Astrocyte of the hippocampus (primary cell): ENCODE measurements at places on chromosomes 2 and 18.

DNA sequence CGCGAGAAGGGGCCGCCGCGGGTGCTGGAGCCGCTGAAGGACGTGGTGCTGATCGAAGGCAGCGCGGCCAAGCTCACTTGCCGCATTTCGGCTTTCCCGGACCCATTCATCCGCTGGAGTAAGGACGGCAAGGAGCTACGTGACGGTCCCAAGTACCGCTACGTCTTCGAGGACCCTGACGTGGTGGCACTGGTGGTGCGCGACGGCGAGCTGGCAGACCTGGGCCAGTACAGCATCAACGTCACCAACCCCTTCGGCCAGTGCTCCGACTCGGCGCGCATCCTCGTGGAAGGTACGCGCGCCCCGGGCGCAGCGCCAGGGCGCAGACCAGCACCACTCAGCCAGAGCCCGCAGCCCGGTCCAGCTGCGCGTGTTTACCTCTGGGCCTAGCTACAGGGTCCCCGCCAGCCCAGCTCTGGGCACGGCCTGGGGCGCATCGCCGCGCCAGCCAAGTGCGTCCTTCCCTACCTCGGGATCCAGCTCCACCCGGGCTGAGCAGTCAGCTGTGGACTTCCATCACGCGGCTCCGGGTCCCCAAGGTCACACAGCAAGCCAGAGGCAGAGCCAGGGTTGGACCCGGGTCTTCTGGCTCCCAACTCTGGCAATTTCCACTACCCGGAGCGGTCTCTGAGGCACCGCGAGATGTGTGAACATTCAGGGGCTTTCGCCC, 1.7 kb upstream of the GMPPA start:
- peak; percentile 56 for DNase-seq

DNA sequence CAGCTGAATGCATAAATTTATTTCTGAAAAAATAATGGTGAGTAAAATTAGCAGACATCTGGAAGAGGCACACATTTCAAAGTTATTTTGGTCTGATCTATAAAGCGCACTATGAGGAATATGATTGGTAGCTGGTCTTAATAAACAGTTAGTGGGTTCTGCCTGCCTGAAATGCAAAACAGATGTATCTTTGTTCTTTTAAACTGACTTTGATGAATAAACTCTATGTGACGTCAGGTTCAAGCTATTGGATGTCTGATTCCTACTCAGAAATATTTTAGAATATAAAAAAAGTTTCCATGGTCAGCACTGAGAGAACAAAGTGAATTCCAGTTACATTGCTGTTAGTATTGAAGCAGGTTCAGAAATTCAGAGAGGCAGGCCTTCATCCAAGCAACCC, 136.4 kb downstream of the TPGS2 start:
- DNase-seq = peak; percentile 62

GRCh38 chr2:237648016-237648381, 20.6 kb downstream of the LRRFIP1 start:
- no peak for DNase-seq

DNA sequence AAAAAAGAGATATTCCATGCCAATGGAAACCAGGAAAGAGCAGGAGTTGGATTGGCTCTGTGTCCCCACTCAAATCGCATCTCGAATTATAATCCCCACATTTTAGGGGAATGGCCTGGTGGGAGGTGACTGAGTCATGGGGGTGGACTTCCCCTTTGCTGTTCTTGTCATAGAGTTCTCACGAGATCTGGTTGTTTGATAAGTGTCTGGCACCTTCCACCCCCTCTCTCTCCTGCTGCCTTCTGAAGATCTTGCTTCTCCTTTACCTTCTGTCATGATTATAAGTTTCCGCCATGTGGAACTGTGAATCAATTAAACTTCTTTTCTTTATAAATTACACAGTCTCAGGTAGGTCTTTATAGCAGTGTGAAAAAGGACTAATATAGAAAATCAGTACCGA, 355.6 kb downstream of the NBAS start:
- DNase-seq = no peak

GRCh38 chr2:52238782-52239181, 1206.8 kb upstream of the NRXN1 start:
- DNase-seq = no peak

GRCh38 chr2:50529600-50530218, 502.2 kb downstream of the NRXN1 start:
- peak; percentile 69 for DNase-seq

- no peak for DNase-seq
These were observed 4.0 kb downstream of the CWC22 start for GRCh38 chr2:180003073-180003472.
